ENCODE measurements at places on chromosomes 13 and 19.

DNA sequence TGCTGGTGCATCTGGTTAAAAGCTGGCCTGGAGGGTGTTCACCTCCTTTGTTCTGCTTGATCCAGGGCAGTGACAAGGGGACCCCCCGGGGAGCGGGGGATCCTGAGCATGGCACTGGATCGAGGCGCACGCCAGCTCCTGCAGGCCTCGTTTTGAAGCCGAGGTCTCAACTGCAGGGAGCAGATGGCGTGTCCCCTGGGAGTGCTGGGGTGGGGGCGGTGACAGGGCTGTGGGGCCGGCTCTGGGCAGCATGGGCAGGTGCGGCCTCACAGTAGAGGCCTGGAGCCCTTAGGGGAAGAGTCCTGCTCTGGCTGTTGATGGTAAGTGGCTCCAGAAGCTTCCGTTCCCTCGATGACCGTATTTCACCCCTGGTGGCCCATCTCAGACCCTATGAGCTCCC, 51.8 kb downstream of the CRTC1 start:
- DNase-seq: no peak

DNA sequence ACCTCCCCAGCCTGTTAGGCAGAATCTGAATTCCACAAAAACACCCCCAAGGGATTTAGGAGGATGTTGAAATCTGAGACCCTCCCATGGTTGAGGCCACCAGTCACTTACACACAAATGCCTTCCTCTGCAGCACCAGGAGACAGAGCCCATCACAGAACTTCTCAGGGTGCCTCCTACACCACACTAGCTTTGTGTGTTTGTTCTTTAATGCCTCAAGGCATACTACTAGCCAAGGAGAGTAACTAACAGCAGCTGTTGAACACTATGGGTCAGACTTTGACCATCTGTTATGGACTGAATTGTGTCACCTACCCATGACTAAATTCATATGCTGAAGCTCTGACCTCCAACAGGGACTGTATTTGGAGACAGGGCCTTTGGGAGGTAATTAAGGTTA, 9.5 kb upstream of the MED26 start:
- DNase-seq: no peak

- no peak for DNase-seq
These were observed 9.4 kb upstream of the SPIB start for GRCh38 chr19:50409347-50409746.

GRCh38 chr13:83223546-83223945, 658.7 kb downstream of the SLITRK1 start:
- no peak for DNase-seq

GRCh38 chr13:31538067-31539042, 201.0 kb upstream of the RXFP2 start:
- no peak for DNase-seq

GRCh38 chr19:12786952-12787351, 4.3 kb upstream of the JUNB start:
- DNase-seq: no peak

DNA sequence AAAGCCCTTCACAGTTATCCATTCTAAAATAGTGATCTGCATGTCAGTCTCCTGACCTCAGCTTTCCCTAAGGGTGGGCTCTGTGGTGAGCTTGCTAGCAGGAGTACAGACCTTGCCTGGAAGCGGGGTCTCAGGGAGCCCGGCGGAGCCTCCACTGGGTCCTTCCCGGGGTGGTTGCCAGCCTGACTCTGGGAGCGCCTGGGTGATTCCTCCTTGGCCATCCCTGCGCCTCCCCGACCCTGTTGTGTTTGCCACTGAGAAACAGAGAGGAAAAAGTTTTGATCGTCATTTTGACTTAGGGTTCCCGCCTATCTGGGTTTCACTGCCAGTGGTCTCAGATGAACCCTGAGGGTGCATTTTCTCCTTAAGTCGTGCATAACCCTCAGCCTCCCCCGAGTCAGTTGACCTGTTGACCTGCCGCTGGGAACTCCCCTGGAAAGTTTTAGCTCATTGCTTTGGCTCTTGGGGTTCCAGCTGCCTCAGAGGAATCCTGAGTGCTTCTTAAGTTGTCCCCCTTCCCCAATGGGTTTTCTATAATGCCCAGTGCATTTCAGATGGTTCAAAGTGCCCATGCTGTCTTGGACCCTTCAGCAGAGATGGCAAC, 117.8 kb downstream of the RAB20 start:
- DNase-seq: no peak

- no peak for DNase-seq
These were observed 365.1 kb downstream of the DNAJC15 start for GRCh38 chr13:43388282-43389034.

GRCh38 chr19:44799627-44800346, 9.1 kb upstream of the BCAM start:
- DNase-seq: no peak

DNA sequence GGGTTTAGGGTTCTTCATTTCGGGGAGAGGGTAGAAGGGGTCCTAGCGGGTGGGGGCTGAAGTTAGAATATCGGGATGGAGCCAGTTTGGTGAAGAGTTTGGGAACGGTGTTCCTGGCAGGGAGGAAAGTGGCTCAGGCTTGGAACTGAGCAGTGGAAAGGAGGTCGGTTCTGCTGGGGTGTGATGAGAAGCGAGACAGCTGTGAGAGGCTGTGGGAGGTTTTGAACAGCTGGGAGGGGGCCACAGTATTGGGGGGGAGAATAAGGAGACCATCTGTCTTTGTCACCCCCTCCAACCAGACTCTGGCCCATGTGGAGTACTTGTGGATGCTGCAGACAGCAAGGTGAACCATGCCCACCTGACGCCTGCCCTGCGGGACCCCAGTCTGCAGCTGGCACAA, 1.0 kb upstream of the TM6SF2 start:
- no peak for DNase-seq

- DNase-seq: no peak
These were observed 22.0 kb downstream of the GPX4 start for GRCh38 chr19:1125601-1126467.

GRCh38 chr13:79987761-79988160, 353.2 kb downstream of the SPRY2 start:
- no peak for DNase-seq

DNA sequence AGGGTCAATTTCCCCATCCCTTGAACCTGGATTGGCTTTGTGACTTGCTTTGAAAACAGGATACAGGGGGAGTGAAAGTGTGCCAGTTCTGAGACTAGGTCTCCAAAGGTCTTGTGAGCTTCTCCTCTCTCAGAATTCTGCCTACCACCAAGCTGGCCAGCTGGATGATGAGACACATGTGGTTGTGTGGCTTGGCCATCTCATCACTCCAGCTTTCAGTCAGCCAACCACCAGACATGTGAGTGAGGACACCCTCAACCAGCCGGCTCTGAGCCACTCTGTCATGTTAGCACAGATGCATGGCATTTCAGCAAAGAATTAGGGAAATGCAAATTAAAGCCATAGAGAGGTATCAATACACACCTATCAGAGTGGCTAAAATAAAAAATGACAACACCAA, 29.5 kb downstream of the ENOX1 start:
- no peak for DNase-seq

GRCh38 chr13:101711307-101712025, 259.0 kb downstream of the ITGBL1 start:
- DNase-seq: no peak

GRCh38 chr19:18386543-18387271, 749 bp downstream of the GDF15 start:
- DNase-seq: no peak

DNA sequence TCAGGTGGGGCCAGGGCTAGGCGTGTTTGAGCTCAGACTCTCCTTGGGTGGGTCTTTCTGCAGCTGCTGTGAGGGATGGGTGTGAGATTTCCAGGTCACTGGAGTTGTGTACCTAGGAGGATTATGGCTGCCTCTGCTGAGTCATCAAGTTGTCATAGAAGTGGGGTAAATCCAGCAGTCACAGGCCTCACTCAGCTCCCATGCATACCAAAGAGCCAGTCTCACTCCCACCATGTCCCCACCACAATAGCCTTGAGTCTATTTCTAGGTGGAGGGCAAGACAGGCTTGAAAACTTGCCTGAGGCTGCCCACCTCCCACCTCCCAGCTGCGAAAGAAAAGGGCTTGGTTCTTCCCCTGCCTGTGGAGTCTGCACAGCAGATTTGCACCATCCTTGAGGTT, 194.0 kb upstream of the PCDH17 start:
- no peak for DNase-seq

- DNase-seq: no peak
These were observed 27.7 kb downstream of the CCDC8 start for GRCh38 chr19:46385636-46386035.

- no peak for DNase-seq
These were observed 237.0 kb downstream of the LACC1 start for GRCh38 chr13:44116562-44117332.

- DNase-seq: no peak
These were observed 4.5 kb downstream of the ADGRE1 start for GRCh38 chr19:6891761-6892385.

DNA sequence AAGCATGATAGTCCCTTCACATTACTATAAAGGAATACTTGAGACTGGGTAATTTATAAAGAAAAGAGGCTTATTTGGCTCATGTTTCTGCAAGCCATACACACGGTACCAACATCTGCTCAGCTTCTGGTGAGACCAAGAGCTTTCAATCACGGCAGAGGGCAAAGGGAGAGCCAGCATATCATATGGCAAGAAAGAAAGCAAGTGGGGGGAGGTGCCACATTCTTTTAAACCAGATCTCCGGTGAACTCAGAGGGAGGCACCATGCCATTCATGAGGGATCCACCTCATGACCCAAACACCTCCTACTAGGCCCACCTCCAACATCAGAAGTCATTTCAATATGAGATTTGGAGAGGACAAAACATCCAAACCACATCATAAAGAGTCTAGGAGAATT, 20.3 kb downstream of the XPO4 start:
- DNase-seq: no peak

DNA sequence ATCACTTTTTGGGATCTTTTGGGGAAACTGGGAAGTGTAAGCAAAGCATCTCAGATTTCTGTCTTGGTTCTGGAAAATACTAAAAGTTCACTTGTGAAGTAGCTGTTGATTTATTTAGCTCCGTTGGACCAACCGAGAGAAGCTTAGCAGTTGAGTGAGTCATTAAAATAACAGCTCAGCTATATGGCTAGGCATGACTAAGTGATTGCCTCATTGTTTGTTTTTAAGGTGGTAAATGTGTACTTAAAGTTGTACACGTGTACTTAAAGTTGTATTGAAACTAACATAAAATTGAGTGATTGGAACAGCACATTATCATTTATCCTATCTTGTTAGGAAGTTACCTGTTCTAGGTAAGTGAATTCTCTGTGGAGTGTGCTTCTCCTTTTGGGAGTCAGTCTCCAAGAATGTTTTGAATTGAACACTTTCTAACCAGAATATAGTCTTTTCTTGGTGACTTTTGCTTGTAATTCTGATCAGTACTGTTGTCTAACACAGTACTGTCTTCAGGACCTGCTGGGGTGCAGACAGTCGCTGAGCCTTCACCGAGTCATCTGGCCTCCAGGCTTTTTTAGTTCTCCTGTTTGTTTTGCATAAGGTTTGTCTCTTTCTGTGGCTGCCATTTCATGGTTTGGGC, 2.9 kb upstream of the DCUN1D2 start:
- no peak for DNase-seq

DNA sequence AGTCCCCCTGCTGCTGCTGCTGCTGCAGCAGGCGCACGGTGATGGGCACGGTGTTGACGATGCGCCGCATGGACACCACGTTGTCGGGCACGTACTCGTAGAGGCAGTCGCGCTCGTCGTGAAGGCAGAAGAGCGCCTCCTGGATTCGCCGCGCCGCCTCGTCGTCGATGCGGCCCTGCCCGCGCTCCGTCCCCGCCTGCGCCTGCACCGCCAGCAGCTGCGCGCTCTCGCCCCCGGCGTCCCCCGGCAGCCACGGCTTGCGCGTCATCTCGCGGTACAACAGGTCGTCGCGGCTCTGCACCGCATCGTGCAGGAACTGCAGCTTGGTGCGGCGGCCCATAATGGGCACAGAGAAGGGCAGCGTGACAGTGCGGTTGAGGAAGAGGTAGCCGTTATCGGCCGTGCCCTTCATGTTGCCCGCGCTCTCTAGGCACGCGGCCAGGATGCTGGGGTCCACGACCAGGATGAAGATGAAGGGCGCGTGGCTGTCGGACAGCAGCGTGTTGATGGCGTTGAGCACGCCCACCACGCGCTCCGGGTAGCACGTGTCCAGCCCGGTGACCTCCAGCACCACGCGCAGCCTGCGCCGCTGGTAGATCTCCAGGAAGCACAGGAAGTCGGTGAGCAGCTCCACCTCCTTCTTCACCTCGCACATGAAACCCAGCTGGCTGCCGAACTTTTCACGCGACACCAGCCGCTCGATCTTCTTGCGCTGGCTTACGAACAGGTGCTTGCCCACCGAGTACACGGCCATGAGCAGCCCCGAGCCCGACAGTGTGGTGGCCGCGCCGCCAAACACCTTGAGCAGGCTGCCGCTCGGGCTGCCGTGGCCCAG, 8.1 kb downstream of the NKPD1 start:
- DNase-seq: peak; percentile 18

GRCh38 chr19:11560404-11561051, 1.5 kb upstream of the ELOF1 start:
- no peak for DNase-seq

- no peak for DNase-seq
These were observed 5.8 kb downstream of the ZIC2 start for GRCh38 chr13:99987154-99988019.

DNA sequence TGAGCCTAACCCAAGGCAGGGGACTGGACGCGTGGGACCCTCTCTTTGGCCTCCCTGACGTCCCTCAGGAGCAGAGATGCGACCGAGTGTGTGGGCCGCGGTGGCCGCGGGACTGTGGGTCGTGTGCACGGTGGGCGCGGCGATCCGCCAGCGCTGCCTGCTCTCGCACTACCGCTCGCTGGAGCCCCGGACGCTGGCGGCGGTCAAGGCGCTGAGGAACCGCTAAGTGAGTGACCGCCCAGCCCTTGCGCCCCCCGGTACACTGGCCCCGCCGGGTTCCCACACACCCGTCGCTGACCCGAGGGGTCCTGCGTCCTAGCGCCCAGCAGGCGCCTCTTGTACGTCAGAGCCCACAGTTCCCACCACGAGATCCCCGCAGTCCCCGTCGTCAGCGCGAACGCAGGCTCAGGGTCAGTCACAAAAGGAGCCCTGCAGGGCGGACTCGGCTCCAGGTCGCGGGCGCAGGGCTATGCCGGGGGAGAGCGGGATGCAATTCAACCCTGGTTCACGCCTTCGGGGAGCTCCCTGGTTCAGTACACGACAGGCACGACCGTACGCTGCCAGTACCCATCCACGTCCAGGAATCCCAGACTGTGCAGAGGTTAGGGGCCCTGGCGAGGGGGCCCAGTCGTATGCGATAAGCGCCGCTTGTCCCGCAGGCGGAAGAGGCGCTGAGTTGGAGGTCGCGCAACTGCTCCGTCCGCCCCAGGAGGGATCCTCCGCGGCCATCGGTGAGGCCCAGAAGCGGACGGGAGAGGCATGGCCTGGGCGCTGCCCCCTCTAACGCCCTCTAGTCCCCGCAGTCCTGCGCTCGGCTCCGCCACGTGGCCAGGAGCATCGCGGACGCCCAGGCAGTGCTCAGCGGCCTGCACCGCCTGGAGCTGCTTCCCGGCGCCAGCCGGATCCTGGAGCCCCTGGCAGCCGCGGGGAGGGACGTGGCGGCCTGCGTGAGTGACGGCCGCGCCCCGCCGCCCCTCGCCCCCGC, 3.6 kb upstream of the IFNL2 start:
- no peak for DNase-seq
